Muscle of back (tissue), 13 donors: ENCODE measurements at places on chromosomes 13 and 19. TPM values are rescaled to one million over a fixed set of nuclear protein-coding genes. Genes with fewer than 3 reads are reported as not detected.

GRCh38 chr13:77267362-77267761 lies 59.5 kb downstream of the MYCBP2 start:
- no peak for DNase-seq

DNA sequence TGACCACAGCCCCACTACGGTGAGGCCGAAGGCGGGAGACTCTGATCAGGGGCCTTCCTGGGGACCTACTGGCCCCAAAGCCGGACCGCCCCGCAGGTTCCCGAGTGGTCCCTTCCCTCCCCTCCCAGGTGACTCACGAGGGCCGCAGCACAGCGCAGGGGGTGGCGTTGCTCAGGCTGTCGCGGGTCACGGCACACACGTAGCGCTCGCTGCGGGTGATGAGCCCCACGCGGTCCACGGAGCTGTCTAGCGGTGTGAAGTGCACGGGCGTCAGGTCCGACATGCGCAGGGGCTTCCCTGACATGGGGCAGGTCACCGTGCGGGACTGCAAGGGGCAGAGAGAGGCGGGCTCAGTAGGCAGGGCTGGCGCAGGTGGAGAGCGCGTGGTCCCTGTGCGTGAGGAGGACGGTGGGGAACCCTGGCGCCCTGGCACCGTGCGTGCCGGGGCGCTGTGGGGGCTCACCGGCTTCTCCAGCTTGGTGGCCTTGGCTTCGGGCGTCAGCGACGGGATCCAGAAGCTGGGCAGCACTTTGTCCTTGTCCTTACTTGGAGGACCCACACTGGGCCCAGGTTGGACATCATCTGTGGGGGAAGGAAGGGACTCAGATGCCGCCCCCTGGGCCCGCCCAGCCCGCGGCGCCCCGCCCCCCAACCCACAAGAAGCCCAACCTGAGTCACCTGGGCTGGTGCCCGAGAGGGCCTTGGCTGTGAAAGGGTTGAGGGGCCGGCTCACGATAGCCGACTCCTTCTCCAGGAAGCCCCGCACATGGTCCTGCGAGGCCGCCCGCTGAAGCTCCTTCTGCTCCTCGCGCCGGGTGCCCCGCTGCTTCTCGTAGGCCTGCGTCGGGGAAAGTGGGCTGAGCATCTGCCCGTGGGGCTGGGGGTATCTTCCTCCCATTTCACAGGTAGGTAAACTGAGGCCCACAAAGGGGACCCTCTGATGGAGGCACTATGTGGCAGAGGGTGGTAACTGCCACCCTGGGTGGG lies 23.7 kb downstream of the NOSIP start:
- DNase-seq, result no peak

GRCh38 chr19:3110126-3110825 lies 16.1 kb downstream of the GNA11 start:
- no peak for DNase-seq

Gene HIPK4
- 1.5 TPM for polyA plus RNA-seq

- no peak for DNase-seq
These were observed 107.8 kb downstream of the ELF1 start for GRCh38 chr13:40911341-40911740.

Gene SHISA7
- polyA plus RNA-seq, result 0.08 TPM

- DNase-seq, result no peak
These were observed 52.1 kb downstream of the SIAH3 start for GRCh38 chr13:45799451-45799850.
